Calu3 (cell line): ENCODE measurements at places on chromosomes 1 and 21.

GRCh38 chr1:179206812-179207211 is 22.7 kb downstream of the ABL2 start:
- no peak overlapping the region for H3K27ac ChIP-seq
- DNase-seq, result no peak
- H3K4me1 ChIP-seq, result peaks cover 12% of the 10 kb centered on the region
- H3K4me3 ChIP-seq, result no peak overlapping the region

GRCh38 chr21:27454234-27454633 is 487.3 kb upstream of the ADAMTS5 start:
- H3K4me3 ChIP-seq, result no peak overlapping the region
- H3K27ac ChIP-seq, result no peak overlapping the region
- DNase-seq, result no peak
- H3K4me1 ChIP-seq, result no peaks in the 10 kb centered on the region

- H3K4me1 ChIP-seq, result no peaks in the 10 kb centered on the region
- no peak overlapping the region for H3K27ac ChIP-seq
- DNase-seq, result no peak
- no peak overlapping the region for H3K4me3 ChIP-seq
These were observed 19.0 kb downstream of the DLGAP3 start for GRCh38 chr1:34910425-34910824.

DNA sequence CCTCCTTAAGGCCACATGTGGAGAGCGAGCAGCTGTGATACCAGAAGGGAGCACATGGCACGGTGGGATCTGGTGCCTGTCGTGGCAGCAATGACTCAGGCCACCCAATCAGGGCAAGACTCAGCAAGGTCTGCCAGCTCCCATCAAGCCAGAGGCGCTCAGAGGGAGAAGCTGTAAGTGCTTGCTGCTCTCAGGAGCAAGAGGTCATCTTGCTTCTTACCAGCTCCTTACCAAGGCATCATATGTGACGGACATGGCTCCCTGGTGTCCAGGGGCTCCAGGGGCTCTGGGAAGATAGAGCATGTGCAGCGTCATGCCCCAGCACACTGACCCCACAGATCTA is 72.9 kb downstream of the ITPKB start:
- DNase-seq, result no peak
- H3K4me1 ChIP-seq, result no peaks in the 10 kb centered on the region
- H3K27ac ChIP-seq, result no peak overlapping the region
- H3K36me3 ChIP-seq, result no peaks in the 10 kb centered on the region
- no peaks in the 10 kb centered on the region for H3K27me3 ChIP-seq

DNA sequence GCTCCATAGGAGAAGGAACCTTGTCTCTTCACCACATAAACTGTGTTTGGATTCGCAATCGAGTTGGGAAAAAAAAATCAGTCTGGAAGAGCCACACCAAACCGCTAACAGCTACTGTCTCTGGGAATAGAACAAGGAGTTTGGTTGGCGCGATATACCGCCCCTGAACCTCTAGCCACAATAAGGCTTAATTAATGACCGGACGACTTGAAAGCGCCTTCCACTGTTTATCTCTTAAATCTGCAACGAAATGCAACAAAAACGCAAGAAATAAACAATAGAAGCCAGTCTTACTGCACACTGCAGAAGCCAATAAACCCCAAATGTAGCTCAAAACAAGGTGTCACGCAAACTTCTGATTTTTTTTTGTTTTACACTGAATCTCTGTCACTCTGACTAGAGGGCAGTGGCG is 10.9 kb downstream of the BTBD19 start:
- peak overlapping the region; percentile 100 for H3K27ac ChIP-seq
- peaks cover 21% of the 10 kb centered on the region for H3K36me3 ChIP-seq
- H3K4me3 ChIP-seq, result peak overlapping the region; percentile 75

GRCh38 chr1:31830065-31830464 is 14.2 kb upstream of the SPOCD1 start:
- H3K4me1 ChIP-seq, result peaks cover 9% of the 10 kb centered on the region
- H3K27ac ChIP-seq, result no peak overlapping the region
- H3K27me3 ChIP-seq, result peaks cover 44% of the 10 kb centered on the region
- H3K4me3 ChIP-seq, result no peak overlapping the region

DNA sequence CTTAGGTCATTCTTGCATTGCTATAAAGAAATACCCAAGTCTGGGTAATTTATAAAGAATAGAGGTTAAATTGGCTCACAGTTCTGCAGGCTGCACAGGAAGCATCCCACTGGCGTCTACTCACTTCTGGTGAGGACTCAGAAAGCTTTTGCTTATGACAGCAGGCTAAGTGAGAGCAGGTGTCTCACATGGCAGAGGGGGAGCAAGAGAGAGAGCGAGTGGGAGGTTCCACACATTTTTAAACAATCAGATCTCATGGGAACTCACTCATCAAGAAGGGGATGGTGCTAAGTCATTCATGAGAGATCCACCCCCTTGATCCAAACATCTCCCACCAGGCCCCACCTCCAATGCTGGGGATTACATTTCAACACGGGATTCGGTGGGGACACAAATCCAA is 13.6 kb upstream of the RGS4 start:
- no peaks in the 10 kb centered on the region for H3K4me1 ChIP-seq
- H3K27me3 ChIP-seq, result no peaks in the 10 kb centered on the region
- no peak overlapping the region for H3K27ac ChIP-seq
- H3K4me3 ChIP-seq, result no peak overlapping the region
- no peaks in the 10 kb centered on the region for H3K36me3 ChIP-seq
- no peak for DNase-seq

GRCh38 chr1:114330451-114330983 is 176.8 kb upstream of the SYT6 start:
- no peak overlapping the region for H3K4me3 ChIP-seq
- peaks cover 73% of the 10 kb centered on the region for H3K27me3 ChIP-seq
- no peak for DNase-seq
- no peaks in the 10 kb centered on the region for H3K4me1 ChIP-seq
- H3K36me3 ChIP-seq, result no peaks in the 10 kb centered on the region

DNA sequence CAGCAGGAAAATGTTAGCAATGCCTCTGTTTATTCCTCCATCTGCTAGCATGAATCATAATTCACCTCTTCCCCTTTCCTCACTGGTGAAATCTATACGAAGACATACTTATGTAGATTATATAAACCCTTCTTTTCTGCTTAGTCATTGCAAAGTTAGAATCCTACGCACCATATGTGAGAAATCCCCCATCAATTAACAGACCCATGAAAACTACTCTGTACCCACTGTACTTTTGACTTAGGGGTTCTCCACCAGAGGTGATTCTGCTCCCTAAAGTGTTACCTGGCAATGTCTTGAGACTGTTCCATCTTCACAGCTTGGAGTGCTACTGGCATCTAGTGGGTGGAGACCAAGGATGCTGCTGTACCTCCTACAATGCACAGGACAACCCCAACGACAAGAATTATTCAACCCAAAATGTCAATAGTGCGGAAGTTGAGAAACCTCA is 49.6 kb upstream of the KCTD3 start:
- no peak overlapping the region for H3K27ac ChIP-seq
- no peaks in the 10 kb centered on the region for H3K27me3 ChIP-seq
- peaks cover 9% of the 10 kb centered on the region for H3K4me1 ChIP-seq

DNA sequence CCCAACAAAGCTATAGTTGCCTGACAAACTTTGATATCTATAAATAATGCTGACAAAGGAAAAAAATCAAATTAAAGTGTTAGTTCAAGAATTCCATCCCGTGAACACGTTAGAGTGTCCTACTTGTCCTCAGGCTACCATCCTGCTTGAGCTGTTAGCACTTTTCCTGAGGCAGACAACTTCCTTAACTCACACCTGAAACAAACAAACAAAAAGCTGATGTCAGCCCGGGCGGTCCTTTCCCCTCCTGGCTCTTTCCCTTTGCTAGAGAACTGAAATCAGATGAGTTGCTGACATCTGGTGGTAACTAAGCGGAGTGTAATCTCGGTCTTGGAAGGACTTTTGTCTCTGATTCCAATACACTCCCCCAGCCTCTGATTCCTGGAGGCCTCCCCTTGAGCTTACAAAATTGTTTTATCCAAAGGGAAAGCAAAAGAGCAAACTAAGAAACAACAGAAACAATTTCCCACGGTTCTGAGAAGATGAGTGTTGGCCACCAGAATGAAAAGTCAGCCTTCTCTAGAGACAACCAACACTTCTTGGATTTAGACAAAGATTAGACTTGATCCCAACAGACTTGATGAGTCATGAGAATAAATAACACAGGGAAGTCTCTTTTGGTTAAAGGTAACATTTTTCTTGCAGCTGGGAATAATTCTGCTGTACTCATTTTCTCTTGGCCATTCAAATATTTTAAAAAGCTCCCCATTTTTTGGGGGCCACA is 135.4 kb downstream of the PROX1 start:
- no peak overlapping the region for H3K27ac ChIP-seq
- peaks cover 2% of the 10 kb centered on the region for H3K27me3 ChIP-seq
- H3K4me1 ChIP-seq, result peaks cover 12% of the 10 kb centered on the region
- DNase-seq, result peak; percentile 65
- H3K36me3 ChIP-seq, result no peaks in the 10 kb centered on the region

DNA sequence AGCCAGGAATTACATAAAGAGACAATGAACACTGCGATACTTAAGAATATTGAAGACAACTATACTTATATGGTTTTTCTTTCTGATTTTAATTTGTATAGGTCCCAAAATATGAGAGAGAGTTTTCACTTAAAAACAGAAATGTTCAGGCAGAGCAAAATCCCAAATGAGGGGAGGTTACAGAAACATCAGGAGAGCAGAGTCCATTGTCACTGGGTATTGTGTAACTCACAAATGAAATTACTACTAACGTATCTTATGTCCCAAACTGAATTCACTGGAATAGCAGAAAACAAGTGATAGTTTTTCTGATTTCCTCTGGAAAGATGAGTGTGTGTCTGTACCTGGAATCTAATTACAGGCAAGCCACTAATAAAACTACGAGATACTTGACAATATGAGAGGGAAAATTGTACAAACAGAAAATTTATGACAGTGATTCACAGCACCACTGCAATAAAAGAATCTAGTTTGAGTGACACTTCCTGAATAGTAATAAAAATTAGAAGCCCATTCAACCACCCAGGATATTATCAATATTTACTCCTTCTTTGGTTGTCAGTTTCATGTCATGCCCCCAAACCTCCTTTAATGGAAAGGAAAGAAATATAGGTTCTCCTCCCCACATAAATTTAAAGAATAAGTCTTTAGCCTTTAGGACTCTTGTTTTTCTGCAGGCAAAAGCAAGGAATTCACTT is 522.6 kb downstream of the ADGRL2 start:
- no peaks in the 10 kb centered on the region for H3K4me1 ChIP-seq
- DNase-seq, result no peak
- H3K27ac ChIP-seq, result no peak overlapping the region

GRCh38 chr1:205447457-205448341 is 8.1 kb downstream of the BLACAT1 start:
- no peaks in the 10 kb centered on the region for H3K27me3 ChIP-seq
- H3K4me1 ChIP-seq, result peaks cover 62% of the 10 kb centered on the region
- peaks cover 76% of the 10 kb centered on the region for H3K36me3 ChIP-seq

DNA sequence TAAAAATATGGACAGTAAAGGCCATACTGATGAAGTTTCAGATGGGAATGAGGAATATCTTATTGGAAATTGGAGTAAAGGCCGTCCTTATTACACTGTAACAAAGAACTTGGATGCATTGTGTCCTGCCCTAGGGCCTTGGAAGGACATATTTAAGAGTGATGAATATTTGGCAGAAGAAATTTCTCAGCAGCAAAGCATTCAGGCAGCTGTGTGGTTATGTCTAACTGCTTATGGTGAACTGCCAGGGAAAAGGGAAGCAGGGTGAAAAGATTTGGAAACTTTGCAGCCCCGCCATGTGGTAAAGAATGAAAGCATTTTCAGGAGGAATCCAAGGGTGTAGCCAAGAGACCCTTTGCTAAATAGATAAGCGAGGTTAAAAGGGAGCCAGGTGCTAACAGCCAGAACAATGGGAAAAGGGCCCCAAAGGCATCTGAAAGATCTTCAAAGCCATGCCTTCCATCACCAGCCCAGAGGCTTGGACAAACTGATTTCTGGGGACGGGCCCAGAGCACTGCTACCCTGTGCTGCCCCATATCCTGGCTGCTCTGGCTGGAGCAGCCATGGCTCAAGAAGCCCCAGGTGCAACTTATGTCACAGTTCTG is 200.0 kb downstream of the PTPRU start:
- H3K27ac ChIP-seq, result no peak overlapping the region
- no peaks in the 10 kb centered on the region for H3K36me3 ChIP-seq
- H3K4me1 ChIP-seq, result no peaks in the 10 kb centered on the region

- peaks cover 7% of the 10 kb centered on the region for H3K4me1 ChIP-seq
- H3K36me3 ChIP-seq, result peaks cover 23% of the 10 kb centered on the region
- peak overlapping the region; percentile 55 for H3K27ac ChIP-seq
These were observed 13.2 kb downstream of the BLZF1 start for GRCh38 chr1:169381162-169381561.

- no peaks in the 10 kb centered on the region for H3K36me3 ChIP-seq
- no peaks in the 10 kb centered on the region for H3K4me1 ChIP-seq
- no peak overlapping the region for H3K4me3 ChIP-seq
- no peaks in the 10 kb centered on the region for H3K27me3 ChIP-seq
These were observed 93.3 kb downstream of the PDE9A start for GRCh38 chr21:42746593-42747275.
